Kidney (tissue), 22 donors: ENCODE measurements at places on chromosomes 5 and 9. TPM values are rescaled to one million over a fixed set of nuclear protein-coding genes. Genes with fewer than 3 reads are reported as not detected.

The WDR38 gene
- not detected for polyA plus RNA-seq

The MEIKIN gene
- polyA plus RNA-seq, result not detected

The CD274 gene
- 2.0 TPM for polyA plus RNA-seq

The ADAMTS16 gene
- polyA plus RNA-seq, result 5.6 TPM

The MARCOL gene
- polyA plus RNA-seq, result not detected

The PLPPR1 gene
- 21.6 TPM for polyA plus RNA-seq

The GADD45G gene
- 48.4 TPM for polyA plus RNA-seq

The PROB1 gene
- polyA plus RNA-seq, result 1.5 TPM

The OR1J2 gene
- not detected for polyA plus RNA-seq

The TAS2R1 gene
- polyA plus RNA-seq, result not detected

DNA sequence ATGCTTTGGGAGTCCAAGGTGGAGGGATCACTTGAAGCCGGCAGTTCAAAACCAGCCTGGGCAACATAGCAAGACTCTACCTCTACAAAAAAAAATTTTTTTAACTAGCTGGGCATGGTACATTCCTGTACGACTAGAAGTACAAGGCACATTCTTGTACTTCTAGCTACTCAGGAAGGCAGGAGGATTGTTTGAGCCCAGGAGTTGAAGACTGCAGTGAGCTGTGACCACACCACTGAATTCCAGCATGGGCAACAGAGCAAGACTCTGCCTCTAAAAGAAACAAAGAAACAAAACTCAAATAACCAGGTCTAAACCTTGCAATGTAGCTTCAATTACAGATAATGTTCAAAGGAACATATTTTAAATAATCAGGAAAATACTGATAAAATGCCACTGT lies 56.2 kb downstream of the SSBP2 start:
- DNase-seq, result peak; percentile 66

DNA sequence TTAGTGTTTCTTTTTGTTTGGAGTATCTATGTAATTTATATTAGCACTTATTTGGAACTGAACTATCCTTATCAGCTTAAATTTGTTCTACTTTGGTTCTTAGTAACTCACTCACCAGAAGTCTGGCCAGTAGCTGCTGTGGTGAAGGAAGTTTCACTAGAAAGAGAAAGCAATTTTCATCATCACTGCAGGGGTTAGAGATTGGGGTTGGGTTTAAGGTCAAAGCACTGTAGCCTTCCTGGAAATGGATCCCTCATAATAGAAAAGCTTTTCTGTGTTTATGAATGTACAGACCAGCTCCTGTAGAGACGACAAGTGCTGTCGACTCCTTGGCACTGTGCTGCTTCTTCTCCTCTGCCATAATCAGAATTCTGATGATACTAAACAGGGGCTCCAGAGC lies 22.2 kb downstream of the MROH2B start:
- no peak for DNase-seq

DNA sequence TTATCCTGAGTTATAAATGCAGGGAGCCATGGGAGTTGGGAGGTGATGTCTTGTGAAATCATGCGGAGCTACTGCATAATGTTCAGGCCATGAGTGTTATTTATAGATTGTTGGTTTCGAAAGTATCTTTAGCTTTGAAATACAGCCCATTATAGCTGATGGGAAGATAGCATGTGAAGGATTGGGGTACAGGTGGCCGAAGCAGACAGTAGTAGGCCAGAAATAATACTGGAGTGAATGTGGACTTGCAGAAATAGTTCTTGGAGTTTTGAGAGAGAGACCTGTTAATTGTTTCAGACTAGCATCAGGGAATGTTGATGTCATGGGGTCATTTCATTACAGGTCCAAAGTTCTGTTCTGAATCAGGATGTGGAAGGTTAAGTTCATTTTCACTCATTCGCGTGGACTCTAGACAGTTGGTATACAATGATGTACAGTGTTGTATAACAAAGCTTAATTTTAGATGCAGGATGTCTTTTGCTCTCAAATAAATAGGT lies 3.8 kb downstream of the ATP6V1G1 start:
- no peak for DNase-seq

DNA sequence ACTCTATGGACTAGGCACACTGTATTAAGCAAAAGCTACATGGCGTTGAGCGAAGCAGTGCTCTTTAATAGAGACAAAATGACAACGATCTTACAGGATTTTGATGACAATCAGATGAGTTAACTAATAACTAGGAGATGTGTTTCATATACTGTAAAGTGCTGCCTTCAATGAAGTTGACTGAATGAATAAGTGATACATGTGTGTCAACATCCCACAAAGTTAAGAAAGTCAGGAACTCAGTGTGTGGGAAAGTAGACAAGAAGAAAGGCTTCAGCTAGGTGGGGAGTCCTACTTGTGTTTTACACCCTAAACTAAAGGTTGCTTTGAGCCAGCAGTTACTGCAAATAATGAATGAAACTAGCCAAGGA lies 79.6 kb downstream of the PAPPA start:
- no peak for DNase-seq

GRCh38 chr9:3585606-3586005 lies 59.8 kb upstream of the RFX3 start:
- no peak for DNase-seq

- no peak for DNase-seq
Observed at GRCh38 chr5:14406554-14406849, 175.1 kb upstream of the OTULINL start.

DNA sequence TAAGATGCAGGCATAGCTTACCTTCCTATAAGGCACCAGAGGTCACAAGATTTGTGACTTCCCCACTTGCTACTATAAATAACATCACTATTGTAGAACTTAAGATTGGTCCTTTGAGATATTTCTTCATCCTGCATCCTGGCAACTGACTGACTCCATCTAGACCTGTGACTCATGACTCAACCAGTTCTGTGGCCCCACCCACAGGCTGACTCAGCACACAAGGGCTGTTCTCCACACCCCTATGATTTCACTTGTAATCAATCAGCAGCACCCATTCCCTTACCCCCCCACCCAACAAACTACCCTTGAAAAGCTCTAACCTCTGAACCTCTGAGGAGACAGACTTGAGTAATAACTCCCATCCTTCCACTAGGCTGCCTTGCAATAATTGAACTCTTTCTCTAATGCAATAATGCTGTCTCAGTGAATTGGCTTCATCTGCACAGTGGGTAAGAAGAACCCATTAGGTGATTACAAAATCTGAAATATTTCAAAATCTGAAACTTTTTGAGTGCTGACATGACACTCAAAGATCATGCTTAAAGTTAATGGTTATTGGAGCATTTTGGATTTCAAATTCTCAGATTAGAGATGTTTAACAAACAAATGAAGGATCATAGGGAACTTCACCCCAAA lies 296.7 kb downstream of the ARL15 start:
- no peak for DNase-seq

GRCh38 chr5:90345684-90346083 lies 63.9 kb downstream of the CETN3 start:
- no peak for DNase-seq

DNA sequence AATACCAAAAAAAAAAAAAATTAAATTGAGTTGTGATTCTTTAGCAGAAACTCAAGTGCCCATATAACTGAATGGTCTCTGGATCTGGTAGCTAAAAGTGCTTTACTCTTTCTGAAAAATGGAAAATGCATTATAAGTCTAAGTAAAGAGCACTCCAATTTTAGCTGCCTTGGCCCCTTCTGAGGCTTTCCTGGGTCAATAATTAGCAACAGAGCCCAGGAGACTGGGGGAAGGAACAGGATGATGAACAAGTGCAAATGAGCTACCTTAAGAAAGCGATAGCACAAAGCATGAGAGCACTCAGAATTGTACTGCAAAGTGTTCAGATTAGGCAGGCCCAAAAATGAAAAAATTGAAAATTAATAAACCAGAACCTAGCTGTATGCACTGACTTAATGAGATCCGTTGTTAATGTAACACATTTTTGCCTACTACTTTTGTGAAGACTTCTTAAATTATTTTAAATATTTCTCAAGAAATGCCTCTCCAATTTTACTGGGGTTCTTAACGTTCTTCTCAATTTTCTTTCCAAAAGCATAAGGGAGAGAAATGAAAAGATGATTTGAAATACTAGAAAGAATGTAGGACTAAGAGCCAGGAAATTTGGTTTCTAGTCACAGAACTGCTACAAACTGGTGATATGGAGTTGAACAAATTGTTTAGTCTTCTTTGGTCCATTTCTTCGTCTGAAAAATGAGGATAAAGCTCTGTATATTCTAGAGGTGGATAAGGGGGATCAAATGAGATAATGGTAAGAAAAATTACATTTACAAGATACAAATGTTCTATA lies 566.1 kb downstream of the PDE4D start:
- no peak for DNase-seq

DNA sequence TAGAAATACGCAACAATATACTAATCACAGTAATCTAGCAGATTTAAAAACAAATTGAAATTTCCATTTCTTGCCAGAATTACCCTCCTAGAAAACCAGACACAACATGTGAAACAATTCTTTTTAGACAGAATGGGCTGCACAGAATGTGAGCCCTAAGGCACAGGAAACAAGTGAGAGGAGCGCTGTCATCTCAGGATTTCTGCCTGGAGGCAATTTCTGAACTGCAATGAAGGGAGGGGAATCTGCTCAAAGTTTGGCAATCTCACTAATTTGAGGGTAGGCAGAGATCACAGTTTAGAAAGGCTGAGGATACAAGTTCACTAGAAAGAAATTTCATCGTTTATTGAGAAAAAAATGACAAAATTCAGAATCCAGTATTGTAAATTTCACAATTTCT lies 70.3 kb downstream of the INIP start:
- no peak for DNase-seq

GRCh38 chr9:137433916-137434431 lies 7.2 kb downstream of the ENTPD8 start:
- DNase-seq, result no peak

GRCh38 chr9:84397822-84398221 lies 57.3 kb upstream of the SLC28A3 start:
- DNase-seq, result peak; percentile 16

GRCh38 chr9:97627624-97628023 lies 5.5 kb downstream of the TSTD2 start:
- no peak for DNase-seq

GRCh38 chr5:55866934-55867333 lies 15.8 kb downstream of the IL31RA start:
- DNase-seq, result no peak

GRCh38 chr5:124232515-124232914 lies 513.9 kb downstream of the ZNF608 start:
- DNase-seq, result no peak

- no peak for DNase-seq
Observed at GRCh38 chr9:34610434-34611206, 1.3 kb downstream of the RPP25L start.

DNA sequence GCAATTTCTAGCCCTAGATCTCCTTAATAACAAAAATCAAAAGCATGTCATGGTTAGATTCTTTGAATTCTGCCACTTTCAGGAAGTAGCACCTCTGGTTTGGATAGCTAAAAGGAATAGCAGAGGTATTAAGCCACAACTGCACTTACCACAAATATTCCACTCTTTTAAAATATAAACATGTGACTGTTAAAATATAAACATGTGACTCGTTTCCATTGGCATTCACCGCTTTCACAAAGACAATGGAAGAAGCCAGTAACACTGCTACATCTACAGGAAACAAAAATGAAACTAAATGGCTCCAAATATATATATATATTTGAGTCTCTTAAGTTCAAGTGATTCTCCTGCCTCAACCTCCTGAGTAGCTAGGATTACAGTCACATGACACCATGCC lies 222.9 kb downstream of the ARL15 start:
- DNase-seq, result no peak

- no peak for DNase-seq
Observed at GRCh38 chr9:133924453-133924852, 67.7 kb downstream of the VAV2 start.

DNA sequence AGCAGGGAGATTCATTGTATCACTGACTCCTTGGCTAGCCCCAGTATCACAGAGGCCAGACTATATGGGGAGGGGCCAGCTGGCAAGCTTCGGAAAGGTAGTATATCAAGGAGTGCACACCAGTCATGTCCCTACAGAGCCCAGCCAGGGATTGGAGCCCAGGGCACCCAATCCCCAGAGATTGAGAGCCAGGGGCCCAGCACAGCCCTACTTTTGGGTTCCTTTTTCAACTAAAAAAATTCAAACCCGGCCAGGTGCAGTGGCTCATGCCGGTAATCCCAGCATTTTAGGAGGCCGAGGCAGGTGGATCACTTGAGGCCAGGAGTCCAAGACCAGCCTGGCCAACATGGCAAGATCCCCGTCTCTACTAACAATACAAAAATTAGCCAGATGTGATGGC lies 5.4 kb upstream of the MYORG start:
- no peak for DNase-seq

- no peak for DNase-seq
Observed at GRCh38 chr5:14034963-14035362, 90.5 kb upstream of the DNAH5 start.
